ENCODE measurements at places on chromosomes 13 and 19.

DNA sequence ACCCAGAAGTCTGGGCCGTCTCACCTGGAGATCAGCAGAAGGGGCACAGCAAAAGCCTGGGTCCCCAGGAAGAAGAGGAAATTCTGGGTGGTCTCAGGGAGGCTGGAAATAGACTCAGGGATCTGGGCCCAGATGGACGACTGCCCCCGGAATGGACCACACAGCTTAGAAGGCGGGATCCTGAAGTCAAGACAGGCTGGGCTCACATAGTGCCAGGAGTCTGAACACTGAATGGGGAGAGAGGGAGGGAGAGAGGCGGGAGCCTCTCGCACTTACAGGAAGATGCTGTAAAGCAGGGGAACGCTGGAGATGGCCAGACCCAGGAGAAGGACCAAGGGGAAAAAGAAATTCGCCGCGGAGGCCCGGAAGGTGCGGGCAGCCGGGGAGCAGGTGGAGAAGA is 1.3 kb upstream of the LENG1 start:
- no peak for DNase-seq

DNA sequence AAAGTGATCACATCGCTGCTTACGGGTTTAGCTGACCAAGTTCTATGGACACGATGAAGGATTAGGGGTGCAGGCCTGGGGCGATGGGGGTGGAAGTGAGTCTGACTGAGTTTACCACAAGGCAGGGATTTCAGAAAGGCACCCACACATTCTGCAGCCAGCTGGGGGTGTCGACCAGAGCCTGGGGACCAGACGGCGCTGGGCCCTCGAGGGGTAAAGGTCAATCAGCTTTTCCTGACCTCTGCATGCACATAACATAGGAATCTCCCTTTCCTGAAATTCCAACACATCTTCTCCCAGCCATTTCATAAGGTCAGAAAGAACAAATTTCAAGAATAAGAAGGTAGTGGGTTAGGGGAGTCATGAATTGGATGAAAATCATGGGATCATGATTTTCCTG is 92.0 kb downstream of the ZNF536 start:
- DNase-seq: no peak

DNA sequence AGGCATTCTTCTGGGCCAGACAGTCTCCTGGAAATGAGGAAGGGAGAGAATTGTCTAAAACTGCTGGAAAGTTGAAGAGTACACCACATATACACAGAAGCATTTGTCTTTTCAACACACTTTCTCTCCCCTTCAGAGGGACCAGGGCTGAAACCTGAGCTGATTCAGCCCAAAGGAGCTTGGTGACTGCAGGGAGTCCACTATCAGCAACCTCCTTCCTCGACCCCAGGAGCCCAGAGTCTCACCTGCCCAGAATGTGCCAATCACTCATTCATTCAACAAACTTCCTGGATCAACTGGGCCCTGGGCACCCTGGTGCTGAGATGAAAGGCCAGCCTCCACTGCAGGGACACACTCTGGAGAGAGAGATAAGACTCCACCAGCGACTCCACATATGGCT is 128.9 kb upstream of the VSTM2B start:
- no peak for DNase-seq

GRCh38 chr19:40249781-40250180 is 23.3 kb upstream of the CCNP start:
- no peak for DNase-seq

DNA sequence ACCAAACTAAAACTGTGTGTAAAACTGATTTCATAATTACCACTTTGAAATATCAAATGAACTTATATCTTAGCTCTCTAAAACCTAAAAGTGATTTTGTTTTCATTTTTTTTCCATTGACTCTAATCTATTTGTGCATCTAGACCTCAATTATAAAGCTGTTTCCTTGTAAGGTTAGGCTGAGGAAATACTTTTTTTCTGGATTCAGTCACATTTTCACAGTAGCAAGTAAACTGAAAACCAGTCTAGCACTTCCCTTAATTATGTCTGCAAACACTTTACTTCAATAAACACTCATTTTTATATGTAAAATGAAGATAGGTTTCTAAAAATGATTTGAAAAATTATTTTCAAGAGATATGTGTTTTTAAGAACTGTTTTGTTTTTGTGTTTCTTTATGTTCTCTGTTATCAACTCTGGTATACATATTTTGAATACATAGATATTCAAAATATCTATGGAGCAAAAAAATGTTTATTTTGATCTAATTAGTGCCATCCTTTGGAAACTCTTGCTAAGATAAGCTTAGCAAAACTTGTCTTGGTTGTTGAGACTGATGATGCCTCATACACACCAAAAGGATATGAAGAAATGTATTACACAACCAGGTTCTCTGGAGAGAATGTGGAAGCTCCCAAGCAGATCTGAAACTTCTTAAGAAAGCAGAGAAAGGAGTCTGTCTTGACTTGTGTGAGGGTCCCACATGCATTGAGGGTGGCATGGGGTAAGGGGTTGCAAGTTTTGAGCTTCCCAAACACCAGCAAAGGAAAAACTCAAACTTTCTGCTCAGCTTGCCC is 1887.4 kb downstream of the PCDH9 start:
- DNase-seq: no peak

- no peak for DNase-seq
These were observed 55.1 kb upstream of the CLDN10 start for GRCh38 chr13:95497381-95497807.
